KG1 (cell line): ENCODE measurements at places on chromosomes 7 and 10.

DNA sequence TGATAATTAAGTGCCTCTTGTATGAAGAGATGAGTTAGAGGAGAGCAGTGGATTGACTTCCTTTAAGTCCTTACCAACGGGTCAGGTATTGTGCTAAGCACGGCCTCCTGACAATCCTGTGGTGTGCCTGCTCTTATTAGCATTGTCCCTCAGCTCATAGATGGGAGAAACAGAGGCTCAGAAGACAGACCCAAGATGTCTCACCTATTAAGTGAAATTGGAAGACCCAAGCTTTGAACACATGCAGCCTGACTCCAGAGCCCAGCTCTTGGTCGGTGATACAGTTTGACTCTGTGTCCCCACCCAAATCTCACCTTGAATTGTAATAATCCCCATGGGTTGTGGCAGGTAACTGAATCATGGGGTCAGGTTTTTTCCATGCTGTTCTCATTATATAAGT is 53.8 kb downstream of the CCDC3 start:
- DNase-seq, result no peak

DNA sequence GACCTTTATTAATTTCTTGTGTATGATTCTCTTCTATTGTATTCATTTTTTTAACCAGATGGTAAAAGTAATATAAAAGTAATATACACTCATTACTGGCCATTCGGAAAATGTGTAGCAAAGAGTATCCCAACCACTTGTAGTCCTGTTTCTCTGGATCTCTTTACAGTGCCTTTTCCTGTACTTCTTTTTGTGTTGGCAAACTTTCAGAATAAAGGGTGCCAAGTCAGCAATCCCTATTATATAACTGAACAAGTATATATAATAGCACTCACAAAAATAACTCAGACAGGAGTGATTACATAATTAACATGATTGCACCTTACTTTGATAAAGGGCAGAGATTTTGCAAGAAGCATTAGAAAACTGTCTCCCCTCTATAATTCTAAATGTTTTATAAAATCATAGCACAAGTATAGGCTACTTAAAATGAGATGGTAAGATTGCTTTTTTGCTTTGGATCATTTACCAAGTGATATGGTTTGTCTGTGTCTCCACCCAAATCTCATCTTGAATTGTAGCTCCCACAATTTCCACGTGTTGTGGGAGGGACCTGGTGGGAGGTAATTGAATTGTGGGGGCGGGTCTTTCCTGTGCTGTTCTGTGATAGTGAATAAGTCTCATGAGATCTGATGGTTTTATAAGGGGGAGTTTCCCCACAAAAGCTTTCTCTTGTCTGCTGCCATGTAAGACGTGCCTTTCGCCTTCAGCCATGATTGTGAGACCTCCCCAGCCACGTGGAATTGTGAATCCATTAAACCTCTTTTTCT is 41.5 kb upstream of the EPC1 start:
- DNase-seq, result no peak

DNA sequence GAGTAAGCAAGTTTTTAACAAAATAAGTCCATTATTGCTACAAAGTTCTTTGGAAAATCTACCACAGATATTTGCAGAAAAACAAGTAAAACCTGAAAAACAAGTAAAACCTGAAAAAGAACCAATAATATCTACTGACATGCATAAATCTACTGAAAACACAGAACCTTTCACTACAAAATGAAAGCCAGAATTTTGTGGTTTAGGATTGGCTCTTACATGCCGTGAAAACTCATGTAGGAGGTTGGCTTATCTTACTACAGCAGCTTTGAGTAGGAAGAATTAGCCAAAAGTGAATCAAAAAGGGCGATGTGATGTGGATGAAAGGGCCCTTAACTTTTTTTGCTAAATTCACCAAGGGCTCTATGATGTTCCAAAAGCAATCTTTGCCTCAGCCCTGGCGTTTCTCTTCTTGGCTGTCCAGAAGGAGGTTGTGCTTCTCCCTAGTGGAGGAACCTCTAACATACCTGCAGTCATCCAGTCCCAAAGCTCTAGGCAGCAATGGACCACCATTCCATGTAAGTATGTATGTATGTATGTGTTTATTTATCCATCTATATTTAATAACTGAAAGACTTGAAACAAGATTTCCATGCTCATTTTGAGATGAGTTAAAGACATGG is 93.5 kb upstream of the ZNF804B start:
- no peak for DNase-seq

DNA sequence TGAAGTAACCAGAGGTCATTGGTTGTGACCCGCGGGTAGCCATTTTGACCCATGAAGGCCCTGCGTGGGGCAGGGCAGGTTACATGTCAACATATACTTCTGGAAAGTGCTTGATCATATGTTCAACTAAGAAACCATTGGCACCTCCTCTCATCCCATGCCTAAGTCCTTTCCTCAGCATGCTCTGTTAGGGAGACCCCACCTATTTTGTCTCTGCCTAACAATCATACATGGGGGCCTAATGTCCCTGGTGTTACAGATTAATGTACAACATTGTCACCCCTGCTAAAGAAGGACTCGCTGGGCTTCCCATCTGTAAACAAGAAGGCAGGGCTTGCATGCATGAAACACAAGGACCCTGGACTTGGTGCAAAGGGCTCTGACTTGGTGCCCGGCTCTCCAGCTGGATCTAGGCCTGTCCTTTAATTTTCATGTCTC is 133.7 kb upstream of the TNS3 start:
- DNase-seq, result no peak

DNA sequence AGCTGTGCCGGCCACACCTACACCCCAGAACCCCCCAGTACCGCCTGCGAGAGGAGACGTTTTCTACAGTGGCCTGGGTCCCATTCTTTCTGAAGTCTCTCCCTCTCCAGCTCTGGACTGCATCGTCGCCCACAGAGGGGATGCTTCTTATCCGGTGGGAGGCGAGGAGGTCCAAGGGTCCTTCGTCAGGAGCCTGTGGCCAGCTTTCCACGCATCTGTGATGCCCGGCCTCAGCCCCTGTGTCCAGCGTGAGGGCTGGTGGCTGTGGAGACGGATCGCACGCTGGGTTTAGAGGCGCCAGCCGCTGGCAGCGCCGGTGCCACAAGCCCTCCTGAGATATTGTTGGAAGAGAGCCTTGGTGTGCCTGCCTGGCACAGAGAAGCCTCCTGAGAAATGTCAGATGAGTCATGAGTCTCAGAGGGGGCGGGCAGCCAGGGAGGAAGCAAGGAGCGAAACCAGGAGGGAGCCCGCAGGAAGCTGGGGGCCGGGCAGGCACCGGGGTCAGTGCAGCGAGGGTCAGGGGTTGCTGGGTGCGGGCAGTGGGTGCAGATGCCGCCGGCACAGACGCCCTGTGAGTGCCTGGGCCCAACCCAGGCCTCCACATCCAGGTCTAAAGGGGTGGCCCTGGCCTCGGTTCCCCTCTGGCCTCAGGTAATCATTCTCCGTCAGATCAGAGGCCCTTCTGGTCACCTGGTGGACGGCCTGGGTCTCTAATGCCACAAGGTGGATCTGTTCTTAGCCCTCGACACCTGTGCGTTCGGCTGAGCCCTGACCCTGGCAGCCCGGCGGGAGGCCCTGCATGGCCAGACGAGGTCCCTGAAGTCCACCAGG is 86.0 kb upstream of the DIP2C start:
- no peak for DNase-seq

DNA sequence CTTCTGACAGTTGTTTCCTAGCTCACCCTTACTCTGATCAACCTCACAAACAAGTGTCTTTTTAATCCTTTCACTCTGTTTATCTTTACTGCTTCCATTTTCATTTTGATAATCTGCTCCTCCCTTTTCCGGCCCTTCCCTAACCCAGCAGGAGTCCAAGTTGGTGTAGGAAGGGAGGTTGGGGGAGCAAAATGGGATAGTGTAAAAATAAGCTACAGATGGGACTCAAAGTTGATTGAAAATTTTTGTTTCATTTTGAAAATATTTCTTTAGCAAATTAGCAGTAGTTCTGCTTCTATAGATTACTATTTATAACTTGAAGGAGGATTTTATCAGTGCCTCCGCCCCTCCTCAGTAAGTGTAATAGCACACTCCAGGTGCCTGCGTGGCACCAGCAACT is 112.0 kb downstream of the WNT2 start:
- DNase-seq, result no peak

GRCh38 chr10:96512524-96513304 is 1.0 kb downstream of the TLL2 start:
- DNase-seq, result no peak

DNA sequence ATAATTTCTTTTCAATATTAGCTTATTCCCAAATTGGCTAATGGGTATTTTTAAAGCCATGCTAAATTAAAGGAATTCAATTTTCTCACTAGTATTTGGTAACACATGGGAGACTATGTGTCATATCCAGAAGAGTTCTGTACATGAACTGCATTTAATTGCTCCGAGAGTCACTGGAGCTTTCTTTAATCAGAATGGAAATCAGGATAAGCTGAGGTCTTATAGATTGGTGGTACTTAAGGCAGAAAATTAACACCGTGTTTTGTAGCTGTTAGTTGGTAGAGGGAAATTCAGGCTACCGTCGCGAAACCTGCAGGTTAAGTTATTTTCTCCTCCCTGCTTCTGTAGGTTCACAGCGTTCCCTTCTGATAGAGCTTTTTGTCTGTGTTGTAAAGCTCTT is at the start of gene WEE2:
Gene WEE2 (plus strand): TSS at position 3 of the 400 bp plus-strand sequence. CDS start 406 bp downstream, outside the sequence.
- DNase-seq, result no peak

GRCh38 chr7:112410092-112410491 is 40.2 kb upstream of the IFRD1 start:
- no peak for DNase-seq

GRCh38 chr7:22731766-22732165 is 4.8 kb downstream of the IL6 start:
- no peak for DNase-seq

DNA sequence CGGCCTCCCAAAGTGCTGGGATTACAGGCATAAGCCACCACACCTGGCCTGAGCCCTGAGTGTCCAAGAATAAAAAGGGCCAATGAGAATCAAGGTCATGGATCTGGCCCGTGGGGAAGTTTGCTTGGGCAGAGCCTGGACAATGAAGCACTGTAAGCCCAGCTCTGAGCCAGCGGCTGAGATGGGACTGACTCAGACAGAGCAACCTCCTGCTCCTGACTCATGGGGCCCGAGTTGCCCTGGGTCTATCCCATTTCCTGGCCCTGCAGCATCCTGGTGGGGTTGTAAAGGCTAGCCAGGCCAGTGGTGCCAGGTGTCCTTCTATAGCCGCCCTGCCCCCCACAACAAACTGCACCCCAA is 5.2 kb upstream of the MYH16 start:
- no peak for DNase-seq

DNA sequence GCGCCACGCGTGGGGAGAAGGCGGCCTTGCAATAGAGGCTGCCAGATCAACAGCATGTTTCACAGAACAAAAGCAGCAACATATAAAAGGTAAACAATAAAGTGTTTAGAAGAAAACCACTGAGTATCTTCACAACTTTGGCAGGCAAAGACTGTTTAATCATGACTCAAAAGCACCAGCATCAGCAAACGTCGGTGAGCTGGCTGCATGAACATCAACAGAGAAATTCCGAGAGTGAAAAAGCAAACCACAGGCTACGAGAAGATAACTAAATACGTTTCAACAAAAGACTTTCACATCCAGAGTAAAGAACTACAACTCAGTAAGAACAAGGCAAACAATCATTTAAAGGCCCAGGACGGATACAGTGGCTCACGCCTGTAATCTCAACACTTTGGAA is 172.0 kb downstream of the MAD1L1 start:
- DNase-seq, result no peak

GRCh38 chr10:44906486-44906885 is 4.7 kb upstream of the TMEM72 start:
- DNase-seq, result no peak

- no peak for DNase-seq
These were observed 40.9 kb upstream of the ST7 start for GRCh38 chr7:116912269-116912909.

DNA sequence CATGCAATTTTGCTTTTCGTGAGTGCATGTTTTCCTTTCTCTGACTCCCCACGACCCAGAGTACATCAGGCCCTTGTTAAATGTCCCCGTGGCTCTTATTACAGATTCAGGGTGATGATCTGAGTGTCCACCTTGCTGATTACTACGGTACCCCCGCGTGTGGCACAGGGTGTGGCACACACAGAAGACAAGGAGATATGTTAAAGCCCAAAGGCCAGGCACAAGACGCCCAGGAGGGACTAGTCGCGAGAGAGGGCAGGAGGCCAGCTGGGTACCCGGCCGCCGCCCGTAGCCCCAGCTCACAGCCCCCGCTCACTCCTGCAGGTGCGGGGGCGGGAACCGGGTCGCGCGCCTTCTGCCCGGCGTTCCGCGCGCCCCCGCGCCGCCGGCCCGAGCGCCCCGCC is 281 bp upstream of the EXOC6 start:
- DNase-seq, result no peak

DNA sequence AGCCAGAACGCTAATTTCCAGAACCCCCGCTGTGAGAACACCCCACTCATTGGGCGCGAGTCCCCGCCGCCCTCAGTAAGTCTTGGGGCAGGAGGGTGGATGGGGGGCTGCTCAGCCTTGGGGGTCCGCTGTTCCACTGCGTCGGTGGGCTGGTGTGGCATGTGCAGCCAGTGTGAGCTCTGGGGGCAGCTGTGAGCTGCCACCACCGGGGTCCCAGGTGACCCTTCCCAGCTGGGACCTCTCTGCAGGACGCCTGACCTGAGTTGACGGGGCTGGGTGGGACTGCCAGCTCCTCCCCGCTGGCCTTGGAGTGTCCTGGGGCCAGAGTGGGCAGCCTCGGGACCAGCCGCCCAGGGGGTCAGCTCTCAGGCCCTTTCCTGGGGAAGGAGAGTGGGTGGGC is 27.2 kb downstream of the TTYH3 start:
- DNase-seq, result no peak

DNA sequence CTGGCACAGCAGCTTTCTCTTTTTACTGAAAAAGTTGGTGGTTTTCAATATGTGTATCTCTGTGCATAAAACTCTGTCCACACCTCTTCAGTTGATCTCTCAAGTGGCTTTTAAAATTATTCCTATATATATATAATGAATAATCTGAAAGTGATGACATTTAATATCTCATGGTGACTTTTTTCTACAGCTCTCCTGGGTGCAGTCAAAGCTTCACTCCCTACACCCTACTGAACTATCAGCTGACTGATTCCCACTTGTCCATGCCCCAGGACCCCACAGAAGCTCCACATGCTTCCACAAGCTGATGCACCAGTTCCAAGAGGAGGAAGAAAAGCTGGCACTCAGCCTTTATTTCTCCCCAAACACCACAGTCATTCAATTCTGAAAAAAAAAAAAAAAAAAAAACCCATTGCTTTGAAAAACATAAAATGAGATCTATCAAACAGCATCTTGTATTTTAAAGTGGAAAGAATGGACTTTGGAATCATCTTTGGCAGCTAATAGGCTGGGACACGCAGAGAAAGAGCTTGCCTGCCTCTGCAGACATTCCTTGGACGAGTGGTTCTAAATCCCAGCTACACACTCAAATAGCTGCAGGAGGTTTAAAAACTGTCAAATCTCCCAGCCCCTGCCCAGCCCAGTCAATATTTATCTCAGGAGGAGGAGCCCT is 75.3 kb upstream of the GDF10 start:
- no peak for DNase-seq

GRCh38 chr7:68107968-68108367 is 1111.3 kb downstream of the TYW1 start:
- DNase-seq, result no peak

- no peak for DNase-seq
These were observed 231.8 kb upstream of the FOXP2 start for GRCh38 chr7:114182837-114183236.

GRCh38 chr7:78066599-78066998 is 268.0 kb downstream of the PHTF2 start:
- DNase-seq, result no peak
